ENCODE measurements at places on chromosomes 1 and 21.

DNA sequence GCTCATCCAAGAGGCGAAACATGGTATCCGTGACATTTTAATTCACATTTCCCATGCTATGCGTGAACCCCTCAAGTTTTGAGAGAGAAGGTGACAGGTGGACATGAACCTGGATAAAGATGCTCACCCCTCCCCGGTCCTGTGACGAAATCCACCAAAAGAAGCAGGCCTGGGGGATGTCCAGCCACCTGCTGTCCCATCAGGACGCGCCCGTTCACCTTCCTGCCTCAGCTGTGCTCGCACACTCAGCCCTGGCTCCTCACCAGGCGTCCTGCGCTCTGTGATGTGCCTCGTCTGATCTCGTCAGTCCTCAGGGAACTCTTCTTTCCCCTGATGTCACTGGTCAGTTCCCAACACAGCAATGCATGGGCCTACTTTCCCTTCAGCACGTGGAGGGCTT is 10.3 kb downstream of the FHAD1 start:
- DNase-seq, result no peak

GRCh38 chr21:45865106-45865835 is 116.3 kb upstream of the COL6A1 start:
- DNase-seq, result no peak

GRCh38 chr1:12422488-12422887 is 192.7 kb downstream of the VPS13D start:
- DNase-seq, result no peak

DNA sequence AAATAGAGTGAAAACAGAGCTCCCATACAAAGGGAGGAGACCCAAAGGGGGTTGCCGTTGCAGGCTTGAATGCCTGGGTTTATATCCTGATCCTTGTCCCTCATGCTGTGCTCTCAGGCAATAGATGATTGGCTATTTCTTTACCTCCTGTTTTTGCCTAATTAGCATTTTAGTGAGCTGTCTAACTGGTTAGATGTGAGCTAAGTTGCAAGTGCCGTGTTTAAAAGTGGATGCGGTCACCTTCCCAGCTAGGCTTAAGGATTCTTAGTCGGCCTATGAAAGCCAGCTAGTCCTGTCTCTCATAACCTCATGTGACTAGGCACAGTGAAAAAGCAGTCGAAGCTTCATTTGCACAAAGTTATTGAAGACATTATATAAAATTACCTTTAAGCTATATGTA is 356.7 kb upstream of the TMPRSS15 start:
- DNase-seq, result no peak

DNA sequence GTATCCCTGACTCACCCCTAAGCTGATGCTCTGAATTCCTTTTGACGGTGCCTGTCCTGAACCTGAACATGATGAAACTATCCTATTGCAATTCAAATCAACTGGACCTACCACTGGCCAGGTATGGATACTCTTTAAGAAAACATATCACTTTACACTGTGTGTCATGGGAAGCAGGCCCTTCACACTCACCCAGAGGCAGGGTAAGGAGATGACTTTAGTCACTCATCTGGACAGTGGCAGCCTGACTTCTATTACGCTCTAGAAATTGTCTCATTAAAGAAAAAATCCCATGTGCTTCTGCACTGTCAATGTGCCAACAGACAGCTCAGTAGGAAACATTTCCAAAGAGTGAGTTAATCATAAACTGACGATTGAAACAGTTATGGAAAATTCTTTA is 94.3 kb downstream of the VAV3 start:
- DNase-seq, result no peak

DNA sequence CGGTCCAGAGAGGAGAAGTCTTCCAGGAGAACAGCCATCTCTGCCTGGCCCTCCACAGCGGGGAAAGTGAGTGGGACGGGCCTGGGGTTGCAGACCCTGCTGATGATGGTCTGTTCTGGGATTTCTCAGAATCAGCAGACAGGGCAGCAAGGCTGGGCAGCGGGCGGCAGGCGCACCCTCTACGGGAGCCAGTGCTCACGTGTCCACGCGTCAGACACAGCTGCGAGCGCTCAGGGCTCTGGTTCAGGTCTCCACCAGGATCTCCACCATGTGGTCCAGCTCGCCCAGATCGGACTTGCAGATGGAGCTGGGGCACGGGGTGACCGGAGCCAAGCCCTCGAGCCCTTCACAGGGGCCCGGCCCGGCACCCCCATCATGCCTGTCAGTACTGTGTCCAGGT is 5.5 kb downstream of the CLCA4 start:
- DNase-seq, result no peak

GRCh38 chr1:179241530-179242097 is 12.1 kb upstream of the ABL2 start:
- no peak for DNase-seq

GRCh38 chr1:25458541-25459298 is 28.0 kb downstream of the MACO1 start:
- DNase-seq, result no peak

- DNase-seq, result no peak
Measured at GRCh38 chr1:57748719-57749118, 324.9 kb upstream of the DAB1 start.

Data from liver (tissue), 10 donors.